ENCODE measurements at places on chromosomes 1 and 21.

GRCh38 chr21:27257908-27258556, 291.1 kb upstream of the ADAMTS5 start:
- DNase-seq: no peak

- DNase-seq: no peak
These were observed 398.7 kb downstream of the BRINP2 start for GRCh38 chr1:177569476-177569875.

- DNase-seq: no peak
These were observed 78.6 kb upstream of the TLR5 start for GRCh38 chr1:223221686-223222085.

DNA sequence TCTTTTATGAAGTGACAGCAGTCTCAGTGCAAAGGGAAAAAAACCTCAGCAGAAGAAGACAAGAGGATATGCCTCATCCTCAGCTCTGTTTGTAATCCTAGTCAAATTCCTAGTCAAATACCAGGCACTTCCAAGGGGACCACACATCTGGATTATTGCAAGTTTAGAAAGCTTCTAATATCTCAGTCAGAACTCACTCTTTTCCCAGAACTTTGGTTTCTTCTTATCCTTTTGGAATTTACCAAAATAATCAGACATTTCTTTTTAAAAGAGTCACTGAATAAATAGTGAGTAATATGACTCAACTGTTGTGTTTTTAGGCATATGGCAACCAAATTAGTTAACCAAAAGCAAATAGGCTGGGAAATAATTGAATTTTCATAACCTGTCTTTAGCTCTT, 47.8 kb downstream of the PRRX1 start:
- DNase-seq: no peak
